ENCODE measurements at places on chromosomes 2 and 18. TPM values are rescaled to one million over a fixed set of nuclear protein-coding genes. Genes with fewer than 3 reads are reported as not detected.
A peak's percentile ranks its signal among the peaks of the same experiment; 100 is the strongest.

DNA sequence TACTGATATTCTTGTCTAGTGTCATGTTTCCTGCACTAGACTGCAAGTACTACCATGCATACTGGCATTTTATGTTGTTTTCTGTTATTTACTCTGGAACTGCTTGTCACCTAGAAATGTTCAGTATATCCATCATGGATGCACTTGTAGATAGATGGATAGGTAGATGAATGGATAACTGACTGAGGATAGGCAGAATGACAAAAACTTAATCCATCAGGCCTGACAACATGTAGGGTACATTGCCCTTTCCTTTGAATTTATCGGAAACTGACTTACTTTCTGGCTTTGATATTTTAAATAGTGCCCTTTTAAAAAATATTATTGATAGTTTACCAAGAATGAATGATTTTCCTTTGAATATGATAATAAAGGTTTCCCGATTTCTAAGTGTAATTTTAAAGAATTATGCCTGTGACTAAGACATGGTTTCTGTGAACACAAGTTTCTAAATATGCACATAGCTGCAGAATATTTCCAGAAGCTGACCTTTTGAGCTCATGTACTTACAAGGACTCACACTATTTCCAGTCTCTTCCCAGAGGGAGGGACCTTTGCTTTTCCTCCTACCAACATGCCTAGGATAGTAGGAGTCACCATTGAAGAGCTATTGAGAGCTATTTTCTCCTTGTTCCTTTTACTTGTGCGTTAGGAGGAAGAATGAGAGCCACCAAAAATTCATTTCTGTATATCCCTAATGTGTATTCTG is 81.3 kb downstream of the ANKRD12 start:
- no peak for DNase-seq

DNA sequence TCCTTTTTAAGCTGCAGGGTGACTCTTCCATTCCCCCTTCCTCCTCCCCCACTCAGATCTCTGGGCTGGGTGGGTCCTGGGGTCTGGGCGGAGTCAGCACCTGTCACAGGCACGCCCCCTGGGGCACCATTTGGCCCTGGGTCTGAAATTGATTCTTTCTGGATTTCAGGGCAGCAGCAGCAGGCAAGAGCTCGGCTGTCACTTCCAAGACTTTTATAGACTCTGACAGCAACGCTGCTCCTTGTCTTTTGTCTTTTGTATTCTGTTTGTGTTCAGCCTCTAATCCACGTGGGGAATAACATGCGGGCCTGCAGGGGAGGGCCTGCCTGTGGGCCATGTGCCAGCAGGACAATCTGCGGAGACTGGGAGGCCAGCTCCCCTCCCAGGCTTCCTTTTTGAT is 3.9 kb downstream of the BOD1L2 start:
- no peak for DNase-seq

- DNase-seq, result no peak
These were observed 58.9 kb downstream of the MTX2 start for GRCh38 chr2:176328149-176328548.

- no peak for DNase-seq
These were observed 79.8 kb upstream of the CAVIN2 start for GRCh38 chr2:191926671-191927070.

DNA sequence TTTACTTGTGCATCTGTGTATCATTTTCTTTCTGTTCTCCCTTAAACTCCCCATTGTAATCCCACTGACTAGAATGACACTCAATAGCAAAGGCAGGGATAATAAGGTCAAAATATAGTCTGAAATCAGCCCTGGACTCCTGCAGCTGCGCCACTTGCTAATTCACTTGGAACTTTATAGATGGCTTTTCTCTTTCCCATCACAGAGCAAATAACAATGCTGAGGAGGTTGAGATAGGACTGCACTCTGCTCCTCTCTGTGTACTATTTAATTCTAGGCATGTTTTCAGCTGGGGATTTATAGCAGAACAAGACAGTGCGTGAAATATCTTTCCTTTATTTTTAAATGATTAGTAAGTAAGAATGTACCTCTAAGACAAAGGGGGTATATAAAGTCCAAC is 324.2 kb downstream of the LNPK start:
- DNase-seq, result no peak

GRCh38 chr18:58552057-58552461 is 76.8 kb downstream of the ALPK2 start:
- peak; percentile 56 for DNase-seq

DNA sequence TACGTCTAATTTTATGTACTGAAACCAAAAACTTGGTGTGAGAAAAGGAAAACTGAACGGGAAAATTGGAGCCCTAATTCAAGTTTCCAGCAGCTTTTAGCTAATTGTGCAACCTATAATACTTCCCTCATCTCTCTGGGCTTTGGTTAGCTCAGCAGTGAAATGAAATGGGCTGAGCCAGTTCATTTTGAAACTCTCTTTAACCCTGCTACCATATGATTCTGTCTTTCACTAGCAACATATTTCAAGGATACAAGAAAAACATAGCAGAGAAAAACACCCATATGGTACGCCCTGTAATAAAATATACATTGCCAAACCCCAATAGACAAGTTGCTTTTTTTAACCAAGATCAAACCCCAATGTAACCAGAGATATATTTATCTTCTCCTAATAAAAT is 799 bp downstream of the SYT4 start:
- DNase-seq, result no peak

GRCh38 chr2:63780518-63781155 is 61.1 kb upstream of the UGP2 start:
- DNase-seq, result no peak

The KCNG2 gene
- not detected for total RNA-seq

The CXCR4 gene
- total RNA-seq, result 141 TPM

GRCh38 chr18:336713-337112 is 68.9 kb upstream of the THOC1 start:
- DNase-seq, result no peak

- DNase-seq, result no peak
These were observed 27.1 kb downstream of the C2orf76 start for GRCh38 chr2:119339562-119339923.

DNA sequence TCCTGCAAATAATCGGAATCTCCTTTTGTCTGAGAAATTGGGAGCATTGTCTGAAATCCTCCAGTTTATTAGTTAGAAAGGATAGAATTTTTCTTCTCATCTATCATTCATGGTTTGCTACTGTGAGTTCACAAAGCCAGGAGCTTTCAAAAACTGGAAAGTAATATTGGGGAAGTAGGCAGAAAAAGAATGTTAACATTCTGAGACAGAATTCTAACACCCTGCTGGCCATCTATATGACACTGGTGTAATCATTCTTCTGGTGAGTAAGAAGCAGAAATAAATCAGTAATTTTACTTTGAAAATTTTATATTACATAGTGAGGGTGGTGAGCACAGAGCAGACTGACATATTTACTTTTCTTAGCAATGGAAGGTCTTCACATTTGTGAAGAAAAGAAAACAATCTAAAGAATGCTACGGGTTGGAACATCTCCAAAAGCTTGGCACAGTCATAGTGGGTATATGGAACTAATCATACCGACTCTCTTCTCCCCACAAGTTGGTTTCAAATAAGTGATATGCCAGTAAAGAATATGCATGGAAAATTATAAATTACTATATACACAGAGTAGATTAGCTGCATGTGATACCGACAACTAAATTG is 344.9 kb downstream of the LPIN1 start:
- DNase-seq, result no peak

The PASK gene
- 86.1 TPM for total RNA-seq

The KCNG3 gene
- not detected for total RNA-seq

GRCh38 chr2:194610297-194610696 is 1046.7 kb upstream of the SLC39A10 start:
- no peak for DNase-seq

GRCh38 chr18:80068571-80069272 is 34.5 kb downstream of the RBFA start:
- no peak for DNase-seq

DNA sequence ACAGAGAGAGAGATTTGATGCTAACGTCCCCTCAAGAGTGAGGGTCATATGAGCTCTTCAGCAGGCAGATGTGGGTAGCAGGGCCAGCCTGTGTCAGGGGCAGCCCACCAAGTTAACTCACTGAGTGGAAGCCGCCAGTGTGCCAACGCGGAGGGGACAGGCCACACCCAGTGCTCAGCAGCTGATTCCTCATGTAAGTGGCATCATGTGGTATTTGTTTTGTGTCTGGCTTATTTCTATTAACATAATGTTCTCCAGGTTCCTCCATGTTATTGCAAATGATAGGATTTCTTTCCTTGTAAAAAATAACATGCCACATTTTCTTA is 4.0 kb downstream of the IMP4 start:
- DNase-seq, result no peak

- no peak for DNase-seq
These were observed 42.5 kb downstream of the ADD2 start for GRCh38 chr2:70725505-70725904.

The GKN2 gene
- total RNA-seq, result not detected

DNA sequence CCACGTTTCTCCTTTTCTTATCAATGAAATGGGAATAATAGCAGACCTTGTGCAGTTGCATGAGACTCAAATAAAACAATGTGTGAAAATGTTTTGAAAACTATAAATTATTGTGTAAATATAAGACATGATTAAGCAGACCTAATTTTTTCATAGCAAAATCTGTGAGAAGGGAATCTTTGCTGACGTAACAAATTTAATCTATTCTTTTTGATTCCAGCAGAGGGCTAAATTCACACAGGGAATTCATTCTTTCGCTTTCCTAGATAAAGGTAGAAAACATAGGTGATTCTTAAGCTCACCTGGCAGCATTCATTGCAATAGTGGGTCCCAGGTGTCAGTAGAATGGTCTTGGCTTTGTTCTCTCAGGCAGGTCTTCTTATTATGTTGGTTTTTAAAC is 450.0 kb upstream of the GCFC2 start:
- DNase-seq, result no peak

The ZSWIM2 gene
- total RNA-seq, result not detected

- no peak for DNase-seq
These were observed 3.4 kb downstream of the CGREF1 start for GRCh38 chr2:27115519-27115918.

The COLEC11 gene
- not detected for total RNA-seq

GRCh38 chr2:162210385-162210784 is 32.9 kb downstream of the FAP start:
- DNase-seq, result no peak

DNA sequence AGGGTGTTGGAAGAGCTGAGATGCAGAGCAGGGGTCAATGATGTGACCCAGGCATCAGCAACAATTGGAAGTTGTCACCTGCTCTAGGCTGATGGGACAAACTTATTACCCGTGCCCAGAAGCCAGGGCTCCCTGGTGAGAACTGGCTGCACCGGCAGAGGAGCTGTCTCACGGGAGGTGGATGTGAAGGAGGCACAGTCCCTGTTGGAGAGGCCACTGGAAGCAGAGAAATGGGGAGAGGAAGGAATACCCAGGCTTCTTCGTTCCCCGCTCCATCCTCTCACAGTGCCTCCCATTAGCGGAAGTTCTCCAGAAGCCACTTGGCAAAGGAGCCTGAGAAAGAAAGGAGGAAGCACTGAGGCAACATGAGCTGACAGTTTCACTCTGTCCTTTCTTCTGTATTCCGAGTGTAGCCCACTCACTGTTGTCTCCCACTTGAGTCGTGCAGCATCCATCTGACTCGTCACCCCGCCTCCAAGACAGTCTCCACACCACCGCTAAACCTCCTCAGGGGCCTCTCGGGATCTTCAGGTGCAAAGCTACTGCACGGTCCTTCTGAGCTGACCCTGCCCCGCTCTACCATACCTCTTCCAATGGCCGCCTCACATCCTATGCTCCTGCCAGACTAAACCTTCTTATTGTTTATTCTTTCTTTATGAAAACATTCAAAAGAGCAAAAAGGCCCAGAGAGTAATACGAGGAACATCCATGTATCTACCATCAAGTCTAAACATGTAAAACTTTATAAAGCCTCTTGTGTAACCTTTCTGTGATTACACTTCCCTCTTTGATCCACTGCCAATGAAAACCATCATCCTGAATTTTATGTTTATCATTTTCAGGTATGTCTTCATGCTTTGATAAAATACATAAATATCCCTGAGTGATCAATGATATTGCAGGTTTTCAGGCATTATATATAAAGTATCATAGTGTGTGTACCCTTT is 19.1 kb upstream of the AFTPH start:
- DNase-seq, result no peak

The AKAIN1 gene
- not detected for total RNA-seq

GRCh38 chr2:237421542-237422116 is 7.7 kb upstream of the COL6A3 start:
- DNase-seq, result peak; percentile 86

DNA sequence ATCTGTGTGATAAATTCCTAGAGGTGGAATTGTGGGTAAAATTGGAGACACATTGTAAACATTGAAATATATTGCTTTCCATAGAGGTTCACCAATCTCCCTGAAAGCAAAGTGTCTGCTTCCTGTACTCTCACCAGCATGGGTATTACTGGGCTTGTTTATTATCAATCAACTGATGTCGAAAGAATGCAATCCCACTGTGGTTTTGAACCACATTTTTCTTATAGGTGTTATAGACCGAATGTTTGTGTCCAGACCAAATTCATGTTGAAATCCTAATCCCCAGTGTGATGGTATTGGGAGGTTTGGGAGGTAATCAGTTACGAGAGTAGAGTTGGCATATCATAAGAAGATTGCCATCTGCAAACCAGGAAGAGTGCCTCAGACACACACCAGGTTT is 1212.4 kb downstream of the LRP1B start:
- DNase-seq, result no peak

- DNase-seq, result no peak
These were observed 75.8 kb upstream of the ZEB2 start for GRCh38 chr2:144595686-144596072.

The MYO3B gene
- total RNA-seq, result 0.48 TPM

DNA sequence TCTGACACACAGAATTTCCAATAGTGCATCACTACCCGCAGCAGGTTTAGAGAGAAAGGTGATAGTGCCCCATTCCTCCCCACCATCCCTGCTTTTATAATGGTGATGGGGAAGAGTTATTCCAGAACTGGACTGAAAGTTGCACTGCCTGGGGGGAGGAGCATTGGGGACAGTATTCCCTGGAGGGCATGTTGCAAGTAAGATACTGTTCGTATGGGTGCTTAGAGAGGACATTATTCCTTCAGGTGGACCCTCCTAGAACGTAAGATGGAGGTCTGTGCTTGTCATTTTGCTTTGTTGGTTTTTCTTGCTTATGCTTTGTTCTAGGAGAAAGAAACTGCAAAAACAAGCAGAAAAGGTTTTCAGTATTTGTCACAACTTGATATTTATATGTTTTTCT is 23.7 kb downstream of the MRPS9 start:
- no peak for DNase-seq

The B3GNT7 gene
- not detected for total RNA-seq

The HOXD11 gene
- not detected for total RNA-seq

DNA sequence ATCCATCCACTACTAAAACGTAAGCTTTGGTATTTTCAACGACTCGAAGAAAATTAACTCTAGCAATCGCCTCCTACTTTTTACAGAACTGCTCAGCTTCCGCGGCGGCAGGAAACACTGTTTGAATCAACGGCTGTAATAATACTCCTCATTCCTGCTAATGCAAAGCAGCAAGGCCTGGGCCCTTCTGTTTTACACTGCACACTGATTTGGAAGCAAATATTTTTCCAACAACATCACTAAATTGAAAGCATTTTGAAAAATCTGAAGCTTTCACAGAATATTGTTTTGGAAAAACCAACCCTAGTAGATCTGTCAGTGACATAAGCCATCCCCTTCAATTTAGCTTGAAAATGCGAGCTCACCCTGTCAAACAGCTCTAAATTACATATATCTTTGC is 261.2 kb downstream of the TXNL1 start:
- DNase-seq, result no peak

All from activated CD4-positive, alpha-beta memory T cell treated with anti-CD3 and anti-CD28 coated beads for 36 hours (primary cell).